ENCODE measurements at places on chromosomes 7 and 10.

- DNase-seq = no peak
These were observed 353.6 kb downstream of the PTEN start for GRCh38 chr10:88216976-88217375.

DNA sequence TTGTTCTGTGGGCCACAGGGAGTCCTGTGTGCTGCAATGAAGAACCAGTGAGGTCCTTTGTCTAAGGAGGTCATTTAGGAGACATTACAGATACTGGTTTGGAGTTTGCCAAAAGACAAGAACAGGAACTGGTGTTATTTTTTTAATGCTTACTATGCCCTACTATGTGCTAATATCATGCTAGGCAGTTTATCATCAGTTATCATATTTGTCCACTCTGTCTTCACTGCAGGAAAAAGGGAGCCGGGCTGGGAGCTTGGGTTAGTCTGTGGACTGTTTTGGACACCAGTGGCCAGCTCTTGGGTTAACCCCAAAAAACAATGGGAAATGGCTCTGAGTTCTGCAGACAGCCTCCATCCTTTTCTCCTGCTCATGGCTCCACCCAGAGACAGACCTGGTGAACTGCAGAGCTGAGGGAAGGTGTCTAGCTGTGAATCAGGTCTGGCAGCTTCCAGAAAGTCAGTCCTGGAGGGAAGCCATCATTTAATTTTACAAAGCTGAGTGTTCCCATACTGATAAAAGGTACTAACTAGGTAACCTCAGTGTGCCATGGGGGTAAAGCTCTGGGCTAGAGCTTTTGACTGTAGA, 101.2 kb upstream of the ZNF746 start:
- peak; percentile 15 for DNase-seq

DNA sequence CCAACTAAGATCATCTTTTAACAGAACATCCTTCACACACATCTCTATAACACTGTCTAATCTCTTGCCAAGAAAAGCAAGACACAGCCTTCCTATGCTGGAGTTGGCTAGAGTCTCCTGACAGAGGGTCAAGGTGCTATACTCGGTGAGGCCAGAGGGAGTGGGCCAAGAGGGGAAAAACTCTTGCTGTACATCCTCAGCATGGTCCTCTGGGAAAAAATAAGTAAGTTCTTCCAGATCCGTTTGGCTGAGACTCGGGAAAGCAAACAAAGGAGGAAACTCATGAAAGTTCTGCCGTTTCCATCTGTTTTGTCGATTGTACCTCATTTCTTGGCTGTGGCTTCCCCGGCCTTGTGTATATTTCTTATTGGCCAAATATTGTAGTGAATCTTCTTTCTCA, 33.9 kb downstream of the VWDE start:
- DNase-seq = no peak

GRCh38 chr10:67772151-67772550, 65.8 kb downstream of the DNAJC12 start:
- no peak for DNase-seq

DNA sequence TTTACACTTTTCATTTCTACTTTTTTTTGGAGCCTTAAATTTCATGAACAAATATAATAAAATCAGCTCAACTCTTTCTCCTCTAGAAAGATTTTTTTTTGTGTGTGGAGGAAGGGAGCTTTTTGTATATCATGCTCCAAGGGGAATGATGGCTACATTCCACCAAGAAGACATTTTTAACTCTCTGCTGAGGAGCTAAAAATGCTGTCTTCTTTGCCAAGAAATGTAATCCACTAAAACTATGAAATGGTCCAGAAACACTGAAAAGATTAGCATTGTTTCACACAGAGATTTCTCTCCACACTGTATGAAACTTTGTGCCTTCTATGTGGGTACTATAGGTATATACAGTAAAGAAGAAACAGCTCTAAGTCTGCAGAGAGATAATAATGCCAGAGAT, 74.1 kb upstream of the ANK3 start:
- no peak for DNase-seq

DNA sequence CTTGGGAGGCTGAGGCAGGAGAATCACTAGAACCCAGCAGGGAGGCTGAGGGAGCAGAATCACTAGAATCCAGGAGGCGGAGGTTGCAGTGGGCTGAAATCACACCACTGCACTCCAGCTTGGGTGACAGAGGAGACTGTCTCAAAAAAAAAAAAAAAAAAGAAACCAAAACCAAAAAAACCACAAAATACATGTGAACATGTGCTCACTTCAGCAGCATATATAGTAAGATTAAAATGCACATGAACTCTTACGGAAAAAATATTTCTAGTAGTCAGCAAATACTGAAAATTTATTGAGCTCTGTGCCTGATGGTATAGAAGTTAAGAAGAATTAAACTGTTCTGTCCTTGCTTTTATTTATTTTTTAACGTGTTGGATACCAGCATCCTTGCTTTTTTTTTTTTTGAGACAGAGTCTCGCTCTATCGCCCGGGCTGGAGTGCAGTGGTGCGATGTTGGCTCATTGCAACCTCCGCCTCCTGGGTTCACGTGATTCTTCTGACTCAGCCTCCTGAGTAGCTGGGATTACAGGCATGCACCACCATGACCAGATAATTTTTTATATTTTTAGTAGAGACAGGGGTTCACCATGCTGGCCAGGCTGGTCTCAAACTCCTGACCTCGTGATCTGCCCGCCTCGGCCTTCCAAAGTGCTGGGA, 9.6 kb upstream of the ZNF487 start:
- no peak for DNase-seq

DNA sequence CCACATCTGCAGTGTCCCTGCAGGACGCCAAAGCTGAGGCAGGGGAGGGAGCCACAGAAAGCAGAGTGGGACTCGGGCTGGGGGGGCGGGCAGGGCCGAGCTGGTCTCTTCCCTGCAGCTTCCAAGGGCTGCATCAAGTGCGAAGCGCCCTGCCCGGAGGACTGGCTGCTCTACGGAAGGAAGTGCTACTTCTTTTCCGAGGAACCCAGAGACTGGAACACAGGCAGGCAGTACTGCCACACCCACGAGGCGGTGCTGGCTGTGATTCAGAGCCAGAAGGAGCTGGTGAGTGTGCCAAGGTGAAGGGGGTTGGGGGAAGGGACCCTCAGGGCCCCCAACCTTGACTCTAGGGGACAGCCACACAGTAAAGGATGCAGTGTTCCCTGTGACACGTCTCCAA, 16.7 kb downstream of the CLEC2L start:
- DNase-seq = no peak

DNA sequence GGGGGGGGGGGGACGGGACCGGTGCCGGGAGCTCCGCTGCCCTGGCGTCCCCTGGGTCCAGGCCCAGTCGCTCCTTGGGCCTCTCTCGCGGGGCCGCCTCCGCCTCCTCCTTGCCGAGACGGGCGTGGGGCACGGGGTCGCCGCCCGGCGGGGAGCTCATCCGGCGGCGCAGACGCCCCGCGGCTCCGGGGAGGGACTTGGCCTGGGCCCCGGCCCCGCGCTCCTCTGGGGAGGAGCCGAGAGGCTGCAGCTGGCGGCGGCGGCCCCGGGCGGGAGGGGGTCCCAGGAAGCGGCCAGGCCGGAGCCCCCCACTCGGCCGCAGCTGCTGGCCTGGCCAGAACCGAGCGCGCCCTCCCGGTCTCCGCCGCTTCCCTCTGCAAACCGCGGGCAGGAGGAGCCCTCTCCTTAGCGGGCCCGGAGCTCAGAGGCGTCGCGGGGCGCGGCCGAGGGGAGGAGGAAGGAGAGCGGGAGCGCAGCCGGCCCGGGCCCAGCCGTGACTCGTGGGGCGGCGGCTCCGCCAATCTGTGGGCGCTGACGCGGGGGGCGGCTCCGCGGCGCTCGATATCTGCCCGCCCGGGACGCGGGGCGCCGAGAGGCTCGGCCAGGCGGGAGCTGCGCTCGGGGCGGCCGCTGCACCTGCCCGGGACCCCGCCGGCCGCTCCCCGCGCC, at the start of gene FAM20C:
TSS of gene FAM20C (plus strand) at position 591 of the 669 bp plus-strand sequence. CDS start 629 bp downstream, outside the sequence.
- DNase-seq = no peak

DNA sequence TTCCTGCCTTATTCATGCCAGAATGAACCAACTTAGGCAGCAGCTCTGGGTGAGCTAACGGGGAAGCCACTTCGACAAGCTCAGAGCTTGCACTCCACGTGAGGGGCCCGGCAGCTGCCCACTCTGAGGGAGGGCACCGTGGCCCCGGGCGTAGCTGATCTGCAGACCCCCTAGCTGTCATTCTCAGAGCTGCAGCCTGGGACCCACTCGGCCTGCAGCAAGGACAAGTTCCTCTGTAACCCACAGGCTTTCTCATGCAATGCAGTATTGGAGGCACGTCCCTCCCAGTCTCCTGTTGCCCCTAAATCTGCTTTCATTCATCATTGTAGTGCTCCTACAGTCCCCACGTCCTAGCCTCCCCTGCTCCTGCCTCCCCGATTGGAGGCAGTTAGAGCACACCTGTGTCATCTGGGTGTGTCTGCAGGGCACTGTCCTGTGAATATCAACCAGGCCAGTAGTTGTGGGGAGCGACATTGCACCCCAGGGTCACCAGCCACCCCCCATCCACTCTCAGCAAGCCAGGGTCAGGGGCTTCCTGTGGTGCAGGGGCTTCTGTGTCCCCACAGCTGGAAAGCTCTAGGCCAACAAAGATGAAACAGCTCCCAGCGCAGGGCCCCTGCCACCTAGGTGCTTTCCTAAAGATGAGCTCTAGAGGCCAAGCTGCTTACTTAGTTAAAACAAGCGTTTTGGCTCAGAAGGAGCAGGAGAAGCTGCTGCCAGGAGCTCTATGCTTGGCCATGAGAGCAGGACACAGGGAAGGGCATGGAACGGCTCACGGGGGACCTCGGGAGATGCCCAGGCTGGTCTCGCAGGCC, 333.6 kb downstream of the ADARB2 start:
- DNase-seq = no peak

GRCh38 chr7:103996017-103996551, 6.6 kb upstream of the RELN start:
- DNase-seq = no peak
